Activated T-cell treated with anti-CD3 and anti-CD28 coated beads for 48 hours (primary cell): ENCODE measurements at places on chromosomes 3 and 15.

DNA sequence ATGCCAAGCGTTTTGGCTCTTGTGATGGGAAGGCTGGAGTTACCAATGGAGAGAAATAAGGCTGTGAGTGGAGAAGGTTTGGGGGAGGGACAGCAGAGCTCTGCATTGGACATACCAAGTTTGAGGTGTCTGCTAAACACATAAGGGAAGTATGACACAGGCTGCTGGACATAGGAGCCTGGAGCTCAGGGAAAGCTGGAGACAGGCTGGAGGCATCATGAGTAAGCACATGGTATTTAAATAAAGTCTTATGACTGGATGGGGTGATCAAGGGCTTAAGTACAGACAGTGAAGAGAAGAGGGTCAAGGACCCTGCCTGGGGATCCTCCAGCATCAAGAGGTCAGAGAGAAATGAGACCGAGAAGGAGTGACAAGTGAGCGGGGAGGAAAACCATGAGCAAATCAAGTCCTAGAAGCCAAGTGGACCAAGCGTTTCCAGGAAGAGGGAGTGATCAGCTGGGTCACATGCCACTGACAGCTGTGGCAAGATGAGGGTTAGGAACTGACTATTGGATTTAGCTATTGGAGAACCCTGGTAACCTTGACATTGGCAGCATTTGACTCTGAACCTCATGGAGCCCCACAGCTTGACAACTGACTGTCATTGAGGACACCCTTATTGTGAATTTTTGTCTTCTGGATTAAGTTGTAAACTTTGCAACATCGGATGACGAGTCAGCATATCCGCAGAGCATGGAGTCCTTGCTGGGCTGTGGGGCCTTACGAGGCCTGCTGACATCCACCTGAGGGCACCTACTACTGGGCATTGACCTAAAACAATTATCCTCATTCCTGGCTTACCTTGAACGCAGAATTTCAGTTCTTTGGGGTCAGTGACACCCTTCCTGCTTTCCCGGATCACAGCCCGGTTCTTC lies 78.7 kb upstream of the ETV5 start:
- DNase-seq = no peak

DNA sequence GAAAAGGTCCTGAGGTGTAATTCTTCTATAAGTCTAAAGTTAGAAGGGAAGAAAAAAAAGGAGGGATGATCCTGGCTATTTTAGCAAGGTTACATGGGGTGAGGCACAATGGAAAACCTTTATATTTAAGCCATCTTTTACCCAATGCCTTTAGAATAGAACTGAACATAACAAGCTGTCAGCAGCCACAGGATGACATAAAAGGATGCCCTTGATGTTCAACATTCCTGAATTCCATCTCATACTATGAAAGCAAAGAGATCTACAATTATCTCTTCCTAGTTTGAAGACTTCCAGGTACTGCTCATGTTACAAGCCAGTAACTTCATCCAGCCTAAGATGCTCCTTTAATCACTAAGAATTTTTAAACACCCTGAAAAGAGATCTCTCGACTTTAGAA lies 26.9 kb downstream of the NEK10 start:
- no peak for DNase-seq

GRCh38 chr3:160312014-160312624 lies 86.9 kb downstream of the C3orf80 start:
- DNase-seq = no peak

DNA sequence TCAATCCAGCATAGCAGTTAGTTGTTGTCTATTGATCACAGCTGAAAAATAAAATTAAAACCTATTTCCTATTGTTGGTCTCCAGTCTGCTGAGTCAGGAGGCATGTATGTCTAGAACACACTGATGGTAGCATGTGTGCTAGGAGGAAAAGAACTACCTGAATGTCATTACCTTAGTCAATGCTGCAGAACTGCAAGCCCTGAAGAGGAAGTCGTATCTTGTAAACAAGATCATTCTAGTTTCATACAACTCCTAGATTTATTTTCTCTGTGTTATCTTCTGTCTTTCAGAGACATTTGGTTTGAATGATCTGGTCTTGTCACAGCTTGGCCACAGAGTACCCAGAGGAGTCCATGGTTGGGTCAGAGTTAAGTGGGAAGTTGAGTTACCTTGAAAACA lies 110.0 kb upstream of the MRPL3 start:
- DNase-seq = no peak

DNA sequence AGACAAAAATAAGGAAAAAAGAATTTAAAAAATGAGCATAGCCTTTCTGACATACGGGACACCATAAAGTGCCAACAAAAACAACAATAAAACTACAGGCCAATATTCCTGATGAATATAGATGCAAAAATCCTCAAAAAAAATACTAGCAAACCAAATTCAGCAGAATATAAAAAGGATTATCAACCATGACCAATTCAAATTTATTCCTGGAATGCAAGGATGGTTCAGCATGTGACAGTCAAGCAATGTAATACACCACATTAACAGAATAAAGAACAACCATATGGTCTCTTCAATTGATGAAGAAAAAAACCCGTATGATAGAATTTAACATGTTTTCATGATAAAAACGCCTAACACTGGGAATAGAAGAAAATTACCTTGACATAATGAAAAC lies 341.7 kb downstream of the PYDC2 start:
- DNase-seq = no peak

GRCh38 chr3:109257269-109257668 lies 59.0 kb downstream of the DPPA2 start:
- DNase-seq = no peak

GRCh38 chr3:55467099-55467498 lies 20.0 kb downstream of the WNT5A start:
- DNase-seq = no peak

- DNase-seq = no peak
These were observed 14.0 kb downstream of the ABHD6 start for GRCh38 chr3:58251631-58252035.

- DNase-seq = no peak
These were observed 23.1 kb upstream of the RNU6-1 start for GRCh38 chr15:67862750-67863441.

GRCh38 chr15:95556225-95556624 lies 774.3 kb upstream of the NR2F2 start:
- DNase-seq = no peak

DNA sequence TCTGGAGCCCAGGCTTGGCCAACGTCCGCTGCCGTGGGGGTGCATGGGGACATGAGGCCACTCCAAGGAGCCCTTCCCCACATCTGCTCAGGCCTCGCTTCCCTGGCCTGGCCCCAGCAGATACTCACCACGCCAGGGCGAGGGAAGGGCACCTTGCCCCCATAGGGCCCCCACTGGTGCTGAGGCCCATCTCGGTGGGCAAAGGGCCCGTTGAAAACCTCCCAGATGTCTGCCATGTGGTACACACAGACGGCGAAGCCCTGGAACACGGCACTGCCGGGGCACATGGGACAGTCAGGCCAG lies 4.7 kb downstream of the SEMA3G start:
- DNase-seq = no peak

GRCh38 chr3:59542276-59542675 lies 492.5 kb upstream of the CFAP20DC start:
- no peak for DNase-seq

- DNase-seq = no peak
These were observed 437.8 kb downstream of the ZIC1 start for GRCh38 chr3:147846854-147847478.

- no peak for DNase-seq
These were observed 18.8 kb upstream of the FAM81A start for GRCh38 chr15:59419170-59419569.

DNA sequence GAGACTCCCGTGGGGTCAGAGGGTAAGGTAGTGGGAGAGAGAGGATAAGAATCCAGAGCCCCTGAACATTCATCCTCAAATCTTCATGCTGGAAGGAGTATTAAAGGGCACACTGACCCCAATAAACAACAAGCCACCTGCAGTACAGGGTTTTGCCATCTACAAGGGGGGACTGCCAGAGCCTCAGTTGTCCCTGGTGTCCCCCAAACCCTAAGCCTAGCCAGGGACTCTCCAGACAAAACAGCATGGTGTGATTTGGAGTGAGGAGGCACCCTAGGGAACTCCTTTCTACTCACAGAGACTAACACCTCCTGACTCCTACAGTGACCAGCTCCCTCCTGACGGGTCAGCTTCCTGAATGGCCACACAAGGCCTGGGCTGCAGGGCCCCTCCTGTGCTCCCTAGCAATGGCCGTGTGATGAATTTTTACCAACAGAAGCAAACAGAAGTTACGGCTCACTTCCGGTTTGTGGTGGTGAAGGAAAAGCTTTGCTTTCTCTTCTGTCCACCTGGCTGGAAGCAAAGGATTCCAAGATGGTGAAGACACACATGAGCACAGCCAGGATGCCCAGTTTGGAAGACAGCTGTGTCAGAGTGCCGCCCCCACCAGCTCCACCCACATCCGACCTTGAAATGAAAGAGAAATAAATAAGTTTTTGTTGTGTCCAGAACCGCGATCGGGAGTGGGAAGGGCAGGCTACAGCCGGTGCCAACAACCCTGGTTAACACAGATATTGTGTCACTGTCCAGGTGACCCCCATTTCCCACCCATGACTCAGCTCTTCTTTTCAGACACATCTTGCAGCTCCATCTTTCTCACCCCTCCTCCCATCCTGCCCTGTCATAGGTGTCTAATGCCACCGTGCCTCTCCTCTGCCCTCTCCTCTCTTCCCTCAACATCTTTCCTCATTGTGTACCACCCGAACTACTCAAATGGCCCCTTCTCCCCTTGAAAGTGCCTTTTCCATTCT lies 69.6 kb upstream of the ATP13A3 start:
- no peak for DNase-seq

DNA sequence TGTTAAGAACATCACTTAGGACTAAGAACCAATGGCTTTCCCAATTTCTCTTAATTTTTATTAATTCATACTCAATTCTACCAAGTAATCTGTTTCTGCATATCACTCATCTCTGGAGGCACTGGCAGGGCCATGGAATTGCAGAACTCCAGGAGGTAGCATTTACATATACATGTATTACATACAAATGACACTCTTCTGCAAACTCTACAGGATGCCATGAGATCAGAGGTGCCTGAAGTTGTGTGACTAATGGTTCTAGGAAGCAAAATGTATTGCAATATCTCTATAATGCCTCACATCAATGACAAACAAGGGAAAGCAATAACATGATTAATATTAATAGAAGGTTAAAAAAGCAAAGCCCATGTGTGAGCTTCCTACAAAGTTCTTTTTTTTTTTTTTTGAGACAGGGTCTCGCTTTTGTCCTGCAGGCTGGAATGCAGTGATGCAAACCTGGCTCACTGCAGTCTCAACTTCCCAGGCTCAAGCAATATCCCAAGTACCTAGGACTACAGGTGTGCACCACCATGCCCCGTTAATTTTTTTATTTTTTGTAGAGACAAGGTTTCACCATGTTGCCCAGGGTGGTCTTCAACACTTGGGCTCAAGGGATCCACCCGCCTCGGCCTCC lies 33.0 kb downstream of the DENND6A start:
- DNase-seq = no peak

GRCh38 chr3:181362378-181362777 lies 349.3 kb upstream of the SOX2 start:
- DNase-seq = no peak

GRCh38 chr3:112925969-112926368 lies 48.9 kb downstream of the CD200R1 start:
- DNase-seq = no peak

DNA sequence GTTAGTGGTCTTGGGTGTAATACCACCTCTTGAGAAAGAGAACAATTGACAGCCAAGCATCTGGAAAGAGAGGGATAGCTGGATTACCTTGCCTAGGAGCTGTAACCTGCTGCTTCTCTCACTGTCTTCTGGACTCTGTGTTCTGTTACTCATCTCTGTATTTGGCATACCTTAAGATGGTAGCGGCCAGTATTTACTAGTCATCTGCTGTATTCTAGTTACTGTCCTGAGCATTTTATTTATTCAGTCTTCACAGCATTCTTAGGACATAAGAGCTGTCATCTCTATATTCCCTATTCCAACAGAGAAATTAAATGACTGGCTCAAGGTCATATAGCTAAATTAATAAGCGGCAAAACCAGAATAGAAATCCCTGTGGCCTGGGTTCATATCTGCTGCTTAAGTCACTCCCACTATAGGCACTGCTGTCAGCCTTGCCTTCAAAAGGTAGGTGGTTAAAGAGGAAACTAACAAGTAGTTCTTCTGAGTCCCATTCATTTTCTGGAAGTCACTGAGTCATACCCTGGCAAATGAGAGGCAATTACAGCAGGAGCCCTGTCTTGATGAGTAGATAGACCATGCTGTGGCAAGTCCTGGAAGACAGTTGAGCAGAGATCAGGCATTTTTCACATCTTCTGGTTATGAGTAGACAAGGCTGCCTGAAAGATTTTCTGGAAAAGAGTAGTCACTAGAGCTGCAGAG lies 68.2 kb downstream of the RAB7A start:
- no peak for DNase-seq

- no peak for DNase-seq
These were observed 12.5 kb downstream of the P2RY14 start for GRCh38 chr3:151265866-151266265.

- no peak for DNase-seq
These were observed 447.8 kb downstream of the FHIT start for GRCh38 chr3:60803216-60804173.

DNA sequence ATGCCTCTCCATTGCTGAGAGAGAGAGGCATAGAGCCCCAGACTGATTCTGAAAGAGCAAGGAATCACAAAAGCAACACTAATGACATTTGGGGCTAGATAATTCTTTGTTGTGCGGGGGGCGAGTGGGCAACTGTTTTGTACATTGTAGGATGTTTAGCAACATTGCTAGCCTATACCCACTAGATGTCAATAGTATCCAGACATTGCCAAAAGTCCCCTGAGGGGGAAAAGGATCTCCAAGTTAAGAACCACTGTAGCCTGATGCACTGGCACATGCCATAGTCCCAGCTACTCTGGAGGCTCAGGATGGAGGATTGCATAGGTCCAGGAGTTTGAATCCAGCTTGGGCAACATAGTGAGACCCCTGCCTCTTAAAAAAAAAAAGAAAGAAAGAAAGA lies 22.8 kb upstream of the GOLM2 start:
- no peak for DNase-seq

GRCh38 chr3:13483988-13484695 lies 4.0 kb downstream of the HDAC11 start:
- no peak for DNase-seq

- DNase-seq = no peak
These were observed 102.0 kb upstream of the NUDT16 start for GRCh38 chr3:131279577-131279976.

- no peak for DNase-seq
These were observed 57.4 kb downstream of the EEFSEC start for GRCh38 chr3:128210711-128211110.

GRCh38 chr3:132721479-132722164 lies 587 bp downstream of the NPHP3 start:
- DNase-seq = no peak

- DNase-seq = no peak
These were observed 130.5 kb downstream of the KLF13 start for GRCh38 chr15:31457161-31457560.

DNA sequence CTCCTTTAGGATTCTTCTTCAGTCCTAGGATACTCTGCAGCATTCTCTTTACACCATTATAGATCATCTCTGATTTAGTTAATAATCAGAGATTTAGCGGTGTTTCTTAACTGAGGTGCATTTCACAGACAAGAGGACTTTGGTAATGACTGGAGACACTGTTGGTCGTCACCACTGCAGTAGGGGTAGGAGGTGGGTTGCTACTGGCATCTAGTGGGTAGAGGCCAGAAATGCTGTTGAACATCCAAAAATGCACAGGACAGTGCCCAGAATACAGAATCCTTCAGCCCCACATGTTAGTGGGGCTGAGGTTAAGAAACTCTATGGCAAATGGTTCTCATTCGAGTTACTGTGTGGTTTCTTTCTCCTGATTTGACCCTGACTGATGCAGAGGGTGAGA lies 80.4 kb upstream of the LMCD1 start:
- DNase-seq = no peak
